ENCODE measurements at places on chromosomes 7 and 10.

- no peak for DNase-seq
These were observed 50.8 kb upstream of the ABLIM1 start for GRCh38 chr10:114708717-114709335.

GRCh38 chr10:87913156-87913921 is 49.9 kb downstream of the PTEN start:
- no peak for DNase-seq

DNA sequence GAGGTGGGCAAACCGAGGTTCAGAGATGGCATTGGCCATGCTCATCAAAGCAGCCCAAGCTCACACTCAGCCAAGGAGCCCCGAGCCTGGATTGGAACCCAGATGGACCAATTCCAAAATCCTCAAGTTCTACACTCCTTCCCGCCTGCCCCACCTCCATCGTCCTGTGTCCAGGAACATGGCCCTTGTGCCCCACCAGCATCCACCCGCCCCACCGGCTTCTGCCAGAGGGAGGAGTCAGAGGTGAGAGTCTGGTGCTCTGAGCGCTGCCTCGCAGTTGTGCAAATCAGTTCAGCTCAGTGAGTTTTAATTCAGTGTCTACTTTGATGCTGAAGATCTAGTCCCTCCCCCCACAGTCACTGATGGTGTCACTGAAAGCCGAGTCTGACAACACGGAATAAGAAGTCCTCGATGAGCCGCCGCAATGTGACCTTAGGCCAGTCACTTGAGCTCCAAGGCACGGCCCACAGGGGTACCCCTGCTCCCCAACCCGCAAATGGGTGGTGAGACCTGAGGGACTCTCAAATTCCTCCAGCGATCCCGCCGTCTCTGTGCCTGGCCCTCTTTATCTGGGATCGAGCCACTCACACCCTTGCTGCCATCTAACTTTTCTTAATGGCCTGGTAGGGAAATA is 26.3 kb downstream of the PRKAG2 start:
- no peak for DNase-seq

DNA sequence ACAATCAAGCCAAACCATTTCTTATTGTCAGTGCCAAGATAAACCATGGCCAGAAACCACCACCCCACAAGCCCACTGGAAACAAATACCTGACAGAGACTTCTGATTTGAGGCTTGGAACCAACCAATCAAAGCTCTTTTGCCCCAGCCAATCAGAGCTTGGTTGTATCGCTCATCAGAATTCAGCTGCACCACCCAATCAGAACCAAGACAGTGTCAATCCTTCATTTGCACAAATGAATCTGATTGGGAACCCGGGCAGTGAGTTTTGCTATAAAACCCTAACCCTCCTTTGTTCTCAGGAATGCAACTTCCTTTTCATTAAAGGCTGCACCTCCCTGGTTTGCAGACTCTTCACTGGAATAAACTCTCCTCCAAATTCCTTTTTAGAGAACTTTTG is 87.4 kb downstream of the ELAPOR2 start:
- DNase-seq = no peak

- no peak for DNase-seq
These were observed 1.9 kb downstream of the FGF8 start for GRCh38 chr10:101773923-101774588.

GRCh38 chr7:30437823-30438574 is 40.6 kb downstream of the NOD1 start:
- no peak for DNase-seq

GRCh38 chr10:22607261-22607660 is 107.1 kb downstream of the PIP4K2A start:
- DNase-seq = no peak

DNA sequence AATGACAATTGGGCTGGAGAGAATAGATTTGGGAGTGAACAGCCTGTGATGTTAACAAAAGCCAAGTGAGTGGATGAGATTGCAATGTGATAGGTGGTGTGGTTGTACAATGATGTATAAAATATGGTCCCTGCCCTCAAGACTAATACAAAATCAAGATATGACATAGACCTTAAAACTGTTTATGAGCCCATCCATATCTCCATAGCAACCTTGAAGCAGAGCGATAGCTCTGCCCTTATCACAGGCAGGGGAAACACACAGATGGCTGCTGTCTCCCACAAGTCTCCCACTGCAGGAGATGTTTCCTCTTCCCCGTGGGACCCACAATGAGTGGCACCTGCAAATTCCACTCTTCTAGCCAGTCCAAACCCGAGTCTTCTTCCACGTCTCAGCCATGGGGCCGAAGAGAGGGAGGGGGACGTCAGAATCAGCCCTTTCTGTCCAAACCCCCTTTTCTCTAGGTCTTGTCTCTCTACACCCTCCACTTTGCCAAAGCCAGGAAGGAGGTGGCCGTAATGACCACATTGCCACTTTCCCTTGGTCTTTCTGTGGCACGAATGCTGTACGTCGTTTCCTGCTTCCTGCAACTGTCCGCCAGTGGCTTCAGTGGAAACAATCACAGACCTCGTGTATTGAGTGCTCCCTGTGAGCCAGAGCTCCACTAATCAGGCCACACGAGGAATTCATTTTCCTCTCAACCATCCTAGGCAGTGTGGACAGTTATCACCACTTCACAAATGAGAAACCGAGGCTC is 7.5 kb upstream of the TBXAS1 start:
- no peak for DNase-seq

GRCh38 chr7:18948521-18948920 is 168.9 kb downstream of the TWIST1 start:
- DNase-seq = no peak

GRCh38 chr10:62457598-62457997 is 83.4 kb downstream of the ZNF365 start:
- no peak for DNase-seq

DNA sequence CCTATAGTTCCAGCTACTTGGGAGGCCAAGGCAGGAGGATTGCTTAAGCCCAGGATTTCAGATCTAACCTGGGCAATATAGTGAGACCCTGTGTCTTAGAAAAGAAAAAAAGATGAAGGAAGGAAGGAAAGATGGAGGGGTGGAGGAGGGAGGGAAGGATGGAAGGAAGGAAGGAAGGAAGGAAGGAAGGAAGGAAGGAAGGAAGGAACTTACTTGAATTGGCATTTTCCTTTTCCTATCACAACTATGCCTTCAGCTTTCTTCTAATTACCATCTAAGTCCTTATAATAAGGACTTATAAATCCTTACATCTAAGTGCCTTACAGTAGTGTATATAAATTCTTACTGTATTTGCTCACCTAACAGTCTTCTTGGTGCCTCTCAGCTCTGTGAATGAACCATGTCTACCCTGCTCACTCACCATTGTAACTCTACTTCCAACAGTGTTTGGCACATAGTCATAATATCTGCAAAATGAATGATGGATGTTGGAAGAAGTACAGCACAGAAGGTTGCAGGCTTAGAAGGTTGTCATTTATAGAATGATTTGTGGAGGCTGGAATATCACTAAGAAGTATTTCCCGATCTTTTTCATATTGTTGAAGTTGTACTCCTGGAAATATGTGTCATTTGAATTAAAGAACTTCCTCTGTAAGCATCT is 125.5 kb downstream of the KIAA1217 start:
- no peak for DNase-seq

DNA sequence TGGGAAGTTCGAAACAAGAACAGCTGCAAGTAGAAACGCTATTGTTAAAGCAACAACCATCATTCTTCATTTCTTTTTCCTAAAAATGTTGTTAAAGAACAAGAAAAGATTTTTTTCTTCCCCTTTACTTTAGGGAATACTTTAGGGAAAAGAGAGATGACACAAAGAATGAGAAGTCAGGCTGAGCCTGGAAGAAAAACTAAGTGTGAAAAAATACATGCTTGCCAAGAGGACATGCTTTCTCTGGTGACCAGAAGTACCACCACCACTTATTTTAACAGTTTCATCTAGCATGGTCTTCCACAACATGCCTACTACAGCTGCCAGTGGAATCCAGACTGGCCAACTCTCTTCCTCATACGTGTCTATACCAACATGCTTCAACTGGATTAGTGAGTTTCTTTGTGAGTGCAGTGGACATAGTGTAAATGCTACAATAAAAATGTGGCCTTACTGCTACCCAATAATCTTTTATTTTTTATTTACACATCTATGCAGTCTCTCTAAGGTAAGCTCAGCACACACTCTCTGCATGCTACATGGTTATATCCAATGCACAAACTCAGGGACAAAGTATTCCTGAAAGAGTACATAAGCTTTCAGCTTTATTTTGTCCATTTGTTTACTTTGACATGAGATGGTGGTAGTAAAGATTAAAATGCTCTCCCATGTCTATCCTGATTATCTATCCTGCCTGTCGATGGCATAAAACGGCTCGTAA is 196.2 kb downstream of the TAX1BP1 start:
- no peak for DNase-seq

DNA sequence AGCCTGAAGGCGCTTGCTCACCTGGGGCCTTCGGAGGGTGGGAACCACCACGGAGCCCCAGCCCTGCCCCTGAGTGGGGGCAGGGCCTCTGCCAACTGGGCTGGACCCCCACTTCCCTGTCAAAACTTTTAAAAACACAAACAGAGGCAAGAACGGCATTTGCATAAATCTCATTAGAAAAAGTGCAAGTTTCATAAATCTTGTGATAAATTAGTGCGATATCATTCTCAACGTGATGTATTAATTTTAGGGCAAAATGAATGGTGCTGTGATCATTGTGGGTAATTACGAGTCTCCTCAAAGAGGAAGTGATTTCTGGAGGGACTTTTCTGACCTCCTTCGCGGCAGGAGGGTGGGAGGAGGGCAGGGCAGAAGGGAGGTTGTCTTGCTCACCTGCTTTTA is 98.3 kb downstream of the CDH23 start:
- DNase-seq = no peak

- DNase-seq = no peak
These were observed 406 bp downstream of the CBLL1 start for GRCh38 chr7:107744345-107744750.

DNA sequence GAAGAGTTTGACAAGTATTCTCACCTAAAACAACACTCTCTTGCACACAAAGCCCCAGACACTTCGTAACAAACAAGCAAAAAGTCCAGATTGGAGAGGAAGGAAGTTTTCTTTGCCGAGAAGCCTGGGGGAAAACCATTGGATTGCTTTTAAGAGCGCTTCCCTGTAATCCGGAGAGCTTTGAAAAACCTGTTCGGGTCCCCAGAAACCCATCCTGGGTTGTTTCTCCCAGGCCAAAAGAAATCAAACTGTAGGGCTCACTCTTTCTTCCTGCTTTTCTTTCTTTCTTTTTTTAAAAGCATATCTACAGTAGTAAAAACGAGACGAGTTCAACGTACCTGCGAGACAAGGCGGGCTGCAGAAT is 655 bp downstream of the SP8 start:
- no peak for DNase-seq

Measured in activated CD8-positive, alpha-beta memory T cell treated with anti-CD3 and anti-CD28 coated beads for 1 hour (primary cell).